A549 treated with Mapracorat at 1 μM for 4 hours (cell line): ENCODE measurements at places on chromosomes 6 and 20. TPM values are rescaled to one million over a fixed set of nuclear protein-coding genes. Genes with fewer than 3 reads are reported as not detected.

CALHM4 gene
- not detected in 5 replicates for total RNA-seq

CST2 gene
- 0.27 to 0.85 TPM (median 0.43 TPM) in 5 replicates for total RNA-seq

UBE2C gene
- 215 to 248 TPM (median 240 TPM) in 5 replicates for total RNA-seq

PRSS16 gene
- total RNA-seq: 2.8 to 3.5 TPM (median 2.9 TPM) in 5 replicates

CDSN gene
- 0.05 TPM in 1 of 5 replicates, not detected in the others for total RNA-seq

SLC22A3 gene
- total RNA-seq: 40.2 to 49.9 TPM (median 44.7 TPM) in 5 replicates

SCUBE3 gene
- 0.03 to 0.07 TPM (median 0.05 TPM) in 5 replicates for total RNA-seq

SLC17A9 gene
- 0.06 to 0.18 TPM (median 0.09 TPM) in 3 of 5 replicates, not detected in the others for total RNA-seq

DLL1 gene
- total RNA-seq: 0.12 to 0.35 TPM (median 0.15 TPM) in 5 replicates

PACRG gene
- total RNA-seq: 0.13 TPM in 1 of 5 replicates, not detected in the others

CDK5RAP1 gene
- 30.3 to 32.6 TPM (median 31.6 TPM) in 5 replicates for total RNA-seq

DEFB124 gene
- 0.29 to 0.44 TPM in 2 of 5 replicates, not detected in the others for total RNA-seq

GLP1R gene
- total RNA-seq: not detected in 5 replicates

C20orf144 gene
- total RNA-seq: 0.07 to 0.13 TPM (median 0.08 TPM) in 4 of 5 replicates, not detected in the other

MRPS10 gene
- 33.6 to 36.2 TPM (median 34.1 TPM) in 5 replicates for total RNA-seq

ZNF335 gene
- 6.8 to 10.2 TPM (median 9.2 TPM) in 5 replicates for total RNA-seq

ACSS1 gene
- 11.5 to 17.1 TPM (median 15.7 TPM) in 5 replicates for total RNA-seq

TUBB2B gene
- total RNA-seq: 12.6 to 15.2 TPM (median 14.4 TPM) in 5 replicates

ACTL10 gene
- 0.06 TPM in 1 of 5 replicates, not detected in the others for total RNA-seq

OTOR gene
- total RNA-seq: not detected in 5 replicates

CFB gene
- 1.9 to 2.3 TPM (median 2.0 TPM) in 5 replicates for total RNA-seq

HLA-DOB gene
- 0.11 to 0.20 TPM in 2 of 5 replicates, not detected in the others for total RNA-seq

ECT2L gene
- not detected in 5 replicates for total RNA-seq

ADGRB3 gene
- not detected in 5 replicates for total RNA-seq

POM121L2 gene
- total RNA-seq: not detected in 5 replicates

SRSF12 gene
- total RNA-seq: 1.0 to 2.0 TPM (median 1.9 TPM) in 5 replicates

PANK2 gene
- total RNA-seq: 54.4 to 62.4 TPM (median 55.7 TPM) in 5 replicates

ULBP1 gene
- 0.57 to 1.0 TPM (median 0.75 TPM) in 5 replicates for total RNA-seq

SAMD5 gene
- 0.43 to 0.88 TPM (median 0.60 TPM) in 5 replicates for total RNA-seq

BEND6 gene
- 0.70 to 0.99 TPM (median 0.87 TPM) in 5 replicates for total RNA-seq

CDH26 gene
- total RNA-seq: 0.04 to 0.27 TPM (median 0.22 TPM) in 4 of 5 replicates, not detected in the other

LHFPL5 gene
- total RNA-seq: 0.12 to 0.28 TPM in 2 of 5 replicates, not detected in the others

TRIM15 gene
- total RNA-seq: not detected in 5 replicates

TBPL1 gene
- total RNA-seq: 22.5 to 28.3 TPM (median 24.0 TPM) in 5 replicates

MTCH1 gene
- 112 to 137 TPM (median 134 TPM) in 5 replicates for total RNA-seq

BMP7 gene
- 0.34 to 1.0 TPM (median 0.58 TPM) in 5 replicates for total RNA-seq
